WTC11 (cell line): ENCODE measurements at places on chromosomes 1 and 21. TPM values are rescaled to one million over a fixed set of nuclear protein-coding genes. Genes with fewer than 3 reads are reported as not detected.

GRCh38 chr1:238029126-238029525 is 138.4 kb upstream of the ZP4 start:
- H3K36me3 ChIP-seq, result peaks cover 8% of the 10 kb centered on the region
- H3K4me3 ChIP-seq, result no peak overlapping the region
- peaks cover 34% of the 10 kb centered on the region for H3K4me1 ChIP-seq

DNA sequence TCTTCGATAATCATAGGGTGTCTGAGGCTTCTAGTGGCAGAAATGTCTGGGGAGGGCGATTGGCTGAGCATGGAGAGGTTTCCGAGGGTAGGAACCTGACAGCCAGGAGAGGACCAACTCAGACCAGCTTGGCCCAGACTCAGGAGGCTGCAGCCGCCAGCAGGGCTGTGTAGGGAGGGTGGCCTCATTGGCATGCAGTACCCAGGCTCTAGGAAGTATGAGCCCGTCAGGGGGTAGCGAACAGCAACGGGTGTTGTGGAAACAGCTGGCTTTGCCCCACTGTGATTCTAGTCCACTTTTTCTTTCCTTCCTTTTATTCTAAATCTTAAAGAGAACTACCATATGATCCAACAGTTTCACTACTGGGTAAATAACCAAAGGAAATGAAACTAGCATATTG is 103.3 kb downstream of the DIRAS3 start:
- no peaks in the 10 kb centered on the region for H3K4me1 ChIP-seq
- no peak overlapping the region for H3K4me3 ChIP-seq
- H3K27ac ChIP-seq, result no peak overlapping the region
- no peak for DNase-seq

DNA sequence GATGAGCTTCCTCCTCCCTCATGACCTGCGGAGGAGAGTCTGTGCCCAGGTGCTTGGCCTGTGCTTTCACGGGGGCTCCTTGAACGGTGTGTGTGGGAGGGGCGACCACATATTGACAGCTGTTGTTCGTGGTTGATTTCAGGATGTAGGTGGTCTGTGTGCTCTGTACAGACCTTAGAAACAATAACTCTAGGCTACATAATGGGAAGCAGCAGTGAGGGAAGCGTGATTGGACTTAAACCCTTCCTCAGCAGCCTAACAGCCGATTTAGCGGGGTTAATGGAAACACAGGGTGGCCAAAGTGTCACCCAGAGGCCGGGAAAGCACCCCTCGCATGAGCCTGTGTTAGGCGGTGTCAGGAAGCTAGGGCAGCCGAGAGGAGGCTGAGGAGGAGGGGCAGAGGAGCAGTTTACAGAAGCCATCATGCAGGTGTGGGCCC is 56.0 kb downstream of the TBCE start:
- no peak overlapping the region for H3K4me3 ChIP-seq
- DNase-seq, result no peak
- H3K27me3 ChIP-seq, result no peaks in the 10 kb centered on the region
- peaks cover under 1% of the 10 kb centered on the region for H3K36me3 ChIP-seq

- no peaks in the 10 kb centered on the region for H3K27me3 ChIP-seq
- no peak overlapping the region for H3K27ac ChIP-seq
- H3K36me3 ChIP-seq, result no peaks in the 10 kb centered on the region
- H3K4me3 ChIP-seq, result no peak overlapping the region
Observed at GRCh38 chr1:199857108-199857507, 170.4 kb upstream of the NR5A2 start.

DNA sequence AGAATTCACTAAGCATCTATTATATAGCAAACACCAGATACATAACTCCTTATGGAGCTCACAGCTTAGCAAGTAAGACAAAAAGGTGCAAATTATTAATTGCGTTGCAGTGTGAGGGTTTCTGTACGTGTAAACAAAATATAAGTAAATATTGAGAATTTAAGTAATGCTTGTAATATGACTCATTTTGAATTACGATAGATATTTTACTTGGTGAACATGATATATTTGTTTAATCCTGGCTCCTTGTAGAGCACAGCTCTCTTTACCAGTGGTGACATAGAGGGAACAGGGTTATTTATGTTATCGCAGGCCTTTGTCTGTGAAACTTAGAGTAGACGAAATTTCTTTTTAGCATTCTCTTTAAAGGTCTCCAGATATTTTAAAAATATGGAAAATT is 36.4 kb downstream of the LYPLAL1 start:
- no peaks in the 10 kb centered on the region for H3K4me1 ChIP-seq
- no peak for DNase-seq
- H3K27me3 ChIP-seq, result no peaks in the 10 kb centered on the region
- H3K4me3 ChIP-seq, result no peak overlapping the region
- H3K36me3 ChIP-seq, result no peaks in the 10 kb centered on the region
- no peak overlapping the region for H3K27ac ChIP-seq

DNA sequence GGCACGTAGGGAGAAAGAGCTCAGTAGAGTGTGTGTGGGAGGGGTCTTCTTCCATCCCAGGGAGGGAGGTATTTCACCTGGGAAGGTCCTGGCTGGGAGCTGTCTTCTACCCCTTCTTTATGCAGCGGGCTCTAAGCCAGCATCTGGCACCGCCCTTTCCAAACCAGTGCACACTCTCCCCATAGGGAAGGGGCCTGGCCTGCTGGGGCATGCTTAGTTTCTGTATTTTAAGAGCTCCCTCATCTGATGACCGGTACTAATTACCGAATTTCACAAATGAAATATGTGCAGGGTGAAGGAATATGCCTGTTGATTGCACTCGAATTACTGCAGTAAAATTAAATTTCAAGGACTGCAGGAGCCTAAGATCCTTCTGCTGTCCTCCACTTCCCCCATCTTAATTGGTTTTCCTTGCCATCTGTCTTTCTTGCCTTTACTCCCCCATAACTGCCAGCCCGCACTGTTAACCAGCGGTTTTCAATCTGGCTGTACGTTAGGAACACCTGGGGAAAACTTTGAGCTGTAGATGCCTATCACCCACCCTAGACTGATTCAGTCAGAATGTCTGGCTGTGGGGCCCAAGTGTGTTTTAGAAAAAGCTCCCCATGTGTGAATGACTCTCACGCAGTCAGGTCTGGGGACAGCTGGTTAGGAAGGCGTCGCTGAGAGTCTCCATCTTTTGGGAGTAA is 20.1 kb downstream of the GALNT2 start:
- peaks cover 3% of the 10 kb centered on the region; the same call in 1 of the 2 replicates for H3K27me3 ChIP-seq
- H3K27ac ChIP-seq, result peak overlapping the region; percentile 43; the same call in 1 of the 2 replicates
- no peak overlapping the region for H3K4me3 ChIP-seq
- peaks cover 11% of the 10 kb centered on the region for H3K36me3 ChIP-seq
- H3K4me1 ChIP-seq, result peaks cover 35% of the 10 kb centered on the region

DNA sequence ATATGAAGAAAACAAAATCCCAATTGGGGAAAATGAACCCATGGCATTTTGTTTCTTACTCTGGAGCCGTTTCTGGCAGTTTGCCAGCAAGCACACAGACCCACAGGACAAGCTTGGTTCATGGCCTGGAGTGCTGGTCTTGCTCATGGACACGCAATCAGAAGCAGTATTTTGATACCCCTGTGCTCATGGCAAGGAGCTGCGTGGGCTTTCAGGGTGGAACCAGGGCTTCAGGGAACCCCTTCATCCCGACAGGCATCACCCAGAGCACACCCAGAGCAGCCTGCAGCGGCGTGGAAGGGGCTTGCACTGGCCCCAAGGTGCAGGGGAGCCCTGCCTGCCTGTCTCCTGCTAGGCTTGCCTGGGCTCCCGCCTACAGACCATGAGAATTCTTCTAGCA is 45.4 kb upstream of the PCBP3 start:
- H3K4me3 ChIP-seq, result no peak overlapping the region
- H3K27ac ChIP-seq, result no peak overlapping the region

GRCh38 chr1:27109103-27109822 is 45.7 kb downstream of the SLC9A1 start:
- H3K4me1 ChIP-seq, result peaks cover 12% of the 10 kb centered on the region
- H3K27me3 ChIP-seq, result no peaks in the 10 kb centered on the region
- no peak overlapping the region for H3K4me3 ChIP-seq
- peak; percentile 85 for DNase-seq
- peak overlapping the region; percentile 67 for H3K27ac ChIP-seq

GRCh38 chr21:45930792-45931191 is 50.8 kb upstream of the COL6A1 start:
- H3K27me3 ChIP-seq, result peaks cover 51% of the 10 kb centered on the region
- DNase-seq, result no peak
- H3K4me1 ChIP-seq, result no peaks in the 10 kb centered on the region
- no peak overlapping the region for H3K4me3 ChIP-seq
- no peak overlapping the region for H3K27ac ChIP-seq

GRCh38 chr1:53561503-53562105 is 102.4 kb downstream of the DMRTB1 start:
- no peak overlapping the region for H3K4me3 ChIP-seq
- H3K27ac ChIP-seq, result no peak overlapping the region
- peak; percentile 4 for DNase-seq
- peaks cover 7% of the 10 kb centered on the region for H3K27me3 ChIP-seq

DNA sequence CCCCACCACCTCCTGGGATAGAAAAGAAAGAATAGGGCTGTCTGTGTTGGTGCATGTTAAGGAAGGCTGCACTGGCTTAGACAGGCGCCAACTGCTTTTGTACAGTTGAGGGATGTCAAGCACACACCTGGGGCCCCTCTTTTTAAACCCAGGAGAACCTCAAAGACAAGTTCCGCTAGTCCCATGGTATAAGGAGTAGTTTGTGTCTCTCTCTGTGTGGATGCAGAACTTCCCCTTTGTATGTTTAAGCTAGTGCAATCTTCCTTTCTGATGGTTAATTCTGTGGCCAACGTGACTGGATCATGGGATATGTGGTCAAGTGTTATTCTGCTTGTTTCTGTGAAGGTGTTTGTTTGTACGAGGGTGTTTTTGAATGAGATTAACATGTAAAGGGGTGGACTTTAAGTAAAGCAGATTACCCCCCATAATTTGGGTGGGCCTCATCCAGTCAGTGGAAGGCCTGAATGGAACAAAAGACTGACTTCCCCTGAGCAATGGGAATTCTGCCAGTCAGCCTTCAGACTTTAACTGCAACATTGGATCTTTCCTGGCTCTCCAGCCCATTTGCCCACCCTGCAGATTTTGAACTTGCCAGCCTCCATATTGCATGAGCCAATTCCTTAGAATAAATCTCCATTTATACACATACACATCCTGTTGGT is 9.5 kb upstream of the DUSP10 start:
- no peak overlapping the region for H3K27ac ChIP-seq
- no peak for DNase-seq
- H3K4me3 ChIP-seq, result no peak overlapping the region
- H3K4me1 ChIP-seq, result no peaks in the 10 kb centered on the region
- no peaks in the 10 kb centered on the region for H3K27me3 ChIP-seq
- no peaks in the 10 kb centered on the region for H3K36me3 ChIP-seq

GRCh38 chr1:207188901-207189300 is 84.9 kb downstream of the C4BPA start:
- H3K36me3 ChIP-seq, result no peaks in the 10 kb centered on the region
- no peak overlapping the region for H3K4me3 ChIP-seq
- DNase-seq, result no peak
- H3K4me1 ChIP-seq, result no peaks in the 10 kb centered on the region
- H3K27me3 ChIP-seq, result no peaks in the 10 kb centered on the region

DNA sequence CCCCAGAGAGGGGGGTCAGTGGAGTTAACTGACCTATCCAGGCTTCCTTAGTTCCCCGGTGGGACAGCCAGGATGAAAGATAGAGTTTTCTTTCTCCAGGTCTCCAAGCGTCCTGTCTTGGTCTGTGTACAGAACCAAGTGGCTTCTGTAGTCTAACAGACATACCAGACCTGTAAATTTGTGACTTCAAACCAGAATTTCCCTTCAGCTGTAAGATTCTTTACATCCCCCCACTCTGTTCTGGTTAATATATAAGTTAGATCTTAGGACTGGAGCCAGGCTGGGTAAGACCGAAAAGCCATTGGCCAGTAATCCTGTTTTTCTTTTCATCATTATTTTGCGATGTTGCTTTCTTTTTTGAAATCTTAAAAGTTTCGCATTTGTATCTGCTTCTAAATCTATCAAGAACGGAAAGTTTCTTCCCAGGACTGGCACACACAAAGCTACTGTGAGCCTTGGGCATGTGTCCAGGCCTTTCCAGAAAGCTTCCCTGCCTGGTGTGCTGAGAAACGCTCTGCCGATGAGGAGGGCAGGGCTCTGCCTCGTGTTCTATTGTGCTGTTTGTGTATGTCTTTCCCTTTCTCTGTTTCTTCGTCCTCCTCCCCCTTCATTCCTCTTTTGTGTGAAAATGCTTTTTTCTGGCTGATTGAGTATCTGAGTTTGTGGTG is 72.3 kb downstream of the RGL1 start:
- no peak for DNase-seq
- no peaks in the 10 kb centered on the region for H3K27me3 ChIP-seq
- peaks cover 47% of the 10 kb centered on the region for H3K4me1 ChIP-seq
- no peak overlapping the region for H3K4me3 ChIP-seq
- no peak overlapping the region for H3K27ac ChIP-seq

DNA sequence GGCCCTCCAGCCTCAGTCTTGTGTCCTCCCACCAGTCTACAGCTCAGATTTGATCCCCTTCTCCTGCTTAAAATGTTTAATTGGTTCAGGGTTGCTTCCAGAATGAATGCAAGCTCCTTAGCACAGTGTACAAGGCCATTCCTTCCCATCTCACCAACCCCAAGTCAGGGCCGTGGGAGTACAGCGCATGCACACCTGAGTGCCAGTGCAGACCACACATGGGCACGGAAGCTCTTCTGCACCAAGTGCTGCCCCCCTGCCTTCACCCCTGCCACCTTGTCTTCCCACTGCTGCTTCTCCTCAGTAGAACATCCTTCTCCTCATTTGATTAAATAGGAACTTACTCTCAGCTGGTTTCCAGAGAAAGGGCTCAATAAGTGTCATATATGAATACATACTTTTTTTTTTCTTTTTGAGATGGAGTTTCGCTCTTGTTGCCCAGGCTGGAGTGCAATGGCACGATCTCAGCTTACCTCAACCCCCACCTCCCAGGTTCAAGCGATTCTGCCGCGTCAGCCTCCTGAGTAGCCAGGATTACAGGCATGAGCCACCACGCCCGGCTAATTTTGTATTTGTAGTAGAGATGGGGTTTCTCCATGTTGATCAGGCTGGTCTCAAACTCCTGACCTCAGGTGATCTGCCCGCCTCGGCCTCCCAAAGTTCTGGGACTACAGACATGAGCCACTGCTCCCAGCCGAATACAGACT is 9.3 kb downstream of the PMF1 start:
- peaks cover 4% of the 10 kb centered on the region for H3K4me1 ChIP-seq
- H3K36me3 ChIP-seq, result peaks cover 53% of the 10 kb centered on the region
- DNase-seq, result no peak
- 0 out of 2 replicates have a peak overlapping the region, but pooled peaks have one; percentile 6 for H3K27ac ChIP-seq

- DNase-seq, result no peak
- H3K36me3 ChIP-seq, result no peaks in the 10 kb centered on the region
- peaks cover 16% of the 10 kb centered on the region for H3K27me3 ChIP-seq
- peak overlapping the region; percentile 73 for H3K27ac ChIP-seq
Observed at GRCh38 chr1:184755226-184756065, 788 bp upstream of the EDEM3 start.

Gene HCRTR1
- total RNA-seq, result 0.13 to 0.23 TPM (median 0.14 TPM) in 3 replicates

Gene TTC22
- 0.63 to 0.99 TPM (median 0.69 TPM) in 3 replicates for total RNA-seq

Gene FCGR1A
- total RNA-seq, result not detected in 3 replicates

Gene ZNF648
- 0.17 to 0.46 TPM (median 0.27 TPM) in 3 replicates for total RNA-seq

Gene TSPAN2
- 12.0 to 14.8 TPM (median 14.6 TPM) in 3 replicates for total RNA-seq

Gene SYPL2
- 3.0 to 3.7 TPM (median 3.5 TPM) in 3 replicates for total RNA-seq

Gene NCMAP
- 0.26 to 0.41 TPM (median 0.39 TPM) in 3 replicates for total RNA-seq

Gene RGS1
- 0.14 to 0.22 TPM in 2 of 3 replicates, not detected in the other for total RNA-seq
